ENCODE measurements at places on chromosomes 7 and 10.

DNA sequence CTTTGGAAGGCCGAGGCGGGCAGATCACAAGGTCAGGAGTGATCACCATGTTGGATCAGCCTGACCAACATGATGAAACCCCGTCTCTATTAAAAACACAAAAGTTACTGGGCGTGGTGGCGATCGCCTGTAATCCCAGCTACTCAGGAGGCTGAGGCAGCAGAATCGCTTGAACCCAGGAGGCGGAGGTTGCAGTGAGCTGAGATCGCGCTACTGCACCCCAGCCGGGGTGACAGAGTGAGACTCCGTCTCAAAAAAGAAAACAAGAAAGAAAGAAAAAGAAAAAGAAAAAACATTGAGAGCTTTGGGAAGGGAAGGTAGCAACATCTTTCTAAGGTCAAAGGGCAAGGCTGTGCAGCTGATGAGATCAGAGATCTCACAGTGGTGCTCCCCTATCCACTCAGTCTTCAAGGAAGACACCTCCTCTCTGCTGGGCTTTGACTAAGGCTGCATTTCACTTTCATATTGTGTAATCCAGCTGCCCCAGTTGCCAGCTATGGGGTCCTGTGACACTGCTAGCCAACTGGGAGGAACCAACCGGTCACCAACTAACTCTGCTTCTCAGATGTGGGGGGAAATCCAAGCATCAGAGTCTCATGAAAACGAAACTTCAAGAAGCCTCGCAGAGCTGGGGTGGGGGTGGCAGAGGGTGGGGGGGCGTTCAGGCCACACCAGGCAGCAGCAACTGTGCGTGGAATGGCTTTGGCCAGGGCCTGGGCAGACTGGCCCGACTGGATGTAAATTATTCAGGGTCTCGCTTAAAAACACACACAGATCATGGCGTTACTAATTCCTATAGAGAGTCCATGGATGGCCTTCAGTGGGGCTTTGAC, 1.5 kb downstream of the IL15RA start:
- DNase-seq, result peak; percentile 69
- H3K36me3 ChIP-seq, result peaks cover 7% of the 10 kb centered on the region
- H3K27ac ChIP-seq, result peak overlapping the region; percentile 85
- H3K27me3 ChIP-seq, result peaks cover 2% of the 10 kb centered on the region
- peak overlapping the region; percentile 90 for H3K4me3 ChIP-seq
- H3K4me1 ChIP-seq, result peaks cover 48% of the 10 kb centered on the region

DNA sequence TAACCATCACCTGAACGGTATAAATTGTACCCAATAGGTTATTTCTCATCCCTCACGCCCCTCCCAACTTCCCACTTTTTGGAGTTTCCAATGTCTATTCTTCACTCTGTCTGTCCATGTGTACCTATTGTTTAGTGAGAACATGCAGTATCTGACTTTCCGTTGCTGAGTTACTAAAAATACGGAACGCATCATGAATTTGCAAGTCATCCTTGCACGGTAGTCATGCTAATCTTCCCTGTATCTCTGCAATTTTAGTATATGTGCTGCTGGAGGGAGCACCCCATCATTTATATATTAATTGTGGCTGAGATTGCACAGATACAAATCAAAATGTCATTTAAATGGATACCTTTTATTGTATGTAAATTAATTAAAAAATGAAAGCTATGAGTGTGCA, 75.7 kb upstream of the SFMBT2 start:
- H3K36me3 ChIP-seq, result peaks cover 15% of the 10 kb centered on the region
- peaks cover 2% of the 10 kb centered on the region for H3K27me3 ChIP-seq
- DNase-seq, result no peak

- no peak overlapping the region for H3K4me3 ChIP-seq
- no peak overlapping the region for H3K27ac ChIP-seq
- H3K4me1 ChIP-seq, result no peaks in the 10 kb centered on the region
- peaks cover 2% of the 10 kb centered on the region for H3K27me3 ChIP-seq
- H3K36me3 ChIP-seq, result no peaks in the 10 kb centered on the region
These were observed 89.3 kb downstream of the NPSR1 start for GRCh38 chr7:34747176-34747781.

GRCh38 chr10:77496941-77497420, 140.6 kb downstream of the KCNMA1 start:
- no peaks in the 10 kb centered on the region for H3K36me3 ChIP-seq
- H3K4me1 ChIP-seq, result no peaks in the 10 kb centered on the region
- H3K27me3 ChIP-seq, result peaks cover 2% of the 10 kb centered on the region
- no peak for DNase-seq
- no peak overlapping the region for H3K4me3 ChIP-seq
